ENCODE measurements at places on chromosomes 5 and 9. TPM values are rescaled to one million over a fixed set of nuclear protein-coding genes. Genes with fewer than 3 reads are reported as not detected.

OTP gene
- polyA plus RNA-seq, result not detected

CWC27 gene
- polyA plus RNA-seq, result 16.3 TPM

OR1L1 gene
- not detected for polyA plus RNA-seq

STKLD1 gene
- 3.1 TPM for polyA plus RNA-seq

DMRT2 gene
- 0.62 TPM for polyA plus RNA-seq

CNTRL gene
- polyA plus RNA-seq, result 10.8 TPM

PDE8B gene
- polyA plus RNA-seq, result 1.6 TPM

TMC1 gene
- polyA plus RNA-seq, result 0.10 TPM

EFNA5 gene
- 3.2 TPM for polyA plus RNA-seq

GLRA1 gene
- polyA plus RNA-seq, result not detected

GDF9 gene
- polyA plus RNA-seq, result 0.28 TPM

CNOT8 gene
- polyA plus RNA-seq, result 53.9 TPM

TDRD7 gene
- polyA plus RNA-seq, result 10.9 TPM

SYNPO gene
- 43.8 TPM for polyA plus RNA-seq

IL3 gene
- not detected for polyA plus RNA-seq

CYSRT1 gene
- polyA plus RNA-seq, result 0.70 TPM

FRMD3 gene
- 0.75 TPM for polyA plus RNA-seq

ROPN1L gene
- polyA plus RNA-seq, result 12.0 TPM

DRD1 gene
- 0.12 TPM for polyA plus RNA-seq

PPP2R2B gene
- 0.15 TPM for polyA plus RNA-seq

NXNL2 gene
- polyA plus RNA-seq, result 0.65 TPM

MARVELD2 gene
- 5.6 TPM for polyA plus RNA-seq

GDA gene
- polyA plus RNA-seq, result 1.5 TPM

MEIKIN gene
- polyA plus RNA-seq, result 0.08 TPM

KCNIP1 gene
- polyA plus RNA-seq, result 0.45 TPM

DMRT3 gene
- polyA plus RNA-seq, result 0.13 TPM

DAPK1 gene
- polyA plus RNA-seq, result 33.4 TPM

DNM1 gene
- polyA plus RNA-seq, result 3.9 TPM

JAKMIP2 gene
- polyA plus RNA-seq, result 1.2 TPM

TAF11L10 gene
- not detected for polyA plus RNA-seq

INSL4 gene
- not detected for polyA plus RNA-seq

SAPCD2 gene
- polyA plus RNA-seq, result 1.3 TPM

KIF4B gene
- polyA plus RNA-seq, result 0.02 TPM

GABRA1 gene
- not detected for polyA plus RNA-seq

EDIL3 gene
- 8.3 TPM for polyA plus RNA-seq

ACSL6 gene
- 0.10 TPM for polyA plus RNA-seq

ADGRD2 gene
- polyA plus RNA-seq, result not detected

HAND1 gene
- polyA plus RNA-seq, result 0.02 TPM

BTNL8 gene
- 0.81 TPM for polyA plus RNA-seq

Measured in lung (tissue), 17 donors.